Parietal lobe (tissue), 2 donors: ENCODE measurements at places on chromosomes 7 and 10. TPM values are rescaled to one million over a fixed set of nuclear protein-coding genes. Genes with fewer than 3 reads are reported as not detected.

The INTS1 gene
- 56.0 TPM for total RNA-seq

The DYNC1I1 gene
- total RNA-seq: 197 TPM

The EPO gene
- total RNA-seq: not detected

The MYH16 gene
- not detected for total RNA-seq

The MEOX2 gene
- total RNA-seq: not detected

The NKX2-3 gene
- total RNA-seq: not detected

The SEMA3A gene
- total RNA-seq: 41.3 TPM

The CYP3A7 gene
- total RNA-seq: 0.31 TPM

The CCDC186 gene
- 69.5 TPM for total RNA-seq

The TMEM229A gene
- total RNA-seq: 0.31 TPM

The CYP2C19 gene
- total RNA-seq: not detected

The CADPS2 gene
- total RNA-seq: 10.0 TPM

The FAM237B gene
- not detected for total RNA-seq

The SAMD9L gene
- 2.8 TPM for total RNA-seq

The CDCA7L gene
- 58.2 TPM for total RNA-seq

The CCDC172 gene
- total RNA-seq: not detected

The EPHB6 gene
- 57.3 TPM for total RNA-seq

The GDF2 gene
- total RNA-seq: not detected

The PNPLA8 gene
- total RNA-seq: 63.9 TPM

The ADCYAP1R1 gene
- 65.4 TPM for total RNA-seq

The EBLN1 gene
- total RNA-seq: not detected

The PRLHR gene
- 3.8 TPM for total RNA-seq

The STK31 gene
- 6.6 TPM for total RNA-seq

The RAMP3 gene
- total RNA-seq: 8.1 TPM

The ELN gene
- 6.9 TPM for total RNA-seq

The DLX6 gene
- total RNA-seq: 3.1 TPM

The NKX1-2 gene
- total RNA-seq: not detected

The CHST15 gene
- total RNA-seq: 64.8 TPM

The ABCC2 gene
- 0.63 TPM for total RNA-seq

The CYP2C18 gene
- not detected for total RNA-seq

The WNT16 gene
- 0.31 TPM for total RNA-seq

The PHKG1 gene
- total RNA-seq: 4.4 TPM

The RHOBTB1 gene
- total RNA-seq: 36.3 TPM

The OGDHL gene
- total RNA-seq: 7.5 TPM

The DKK1 gene
- 2.5 TPM for total RNA-seq

The AKR1D1 gene
- not detected for total RNA-seq

The GPR37 gene
- 18.5 TPM for total RNA-seq

The NUTM2A gene
- 3.1 TPM for total RNA-seq

The DENND2A gene
- total RNA-seq: 29.4 TPM
